Left renal pelvis (tissue), 4 donors: ENCODE measurements at places on chromosomes 5 and 9. TPM values are rescaled to one million over a fixed set of nuclear protein-coding genes. Genes with fewer than 3 reads are reported as not detected.

DNA sequence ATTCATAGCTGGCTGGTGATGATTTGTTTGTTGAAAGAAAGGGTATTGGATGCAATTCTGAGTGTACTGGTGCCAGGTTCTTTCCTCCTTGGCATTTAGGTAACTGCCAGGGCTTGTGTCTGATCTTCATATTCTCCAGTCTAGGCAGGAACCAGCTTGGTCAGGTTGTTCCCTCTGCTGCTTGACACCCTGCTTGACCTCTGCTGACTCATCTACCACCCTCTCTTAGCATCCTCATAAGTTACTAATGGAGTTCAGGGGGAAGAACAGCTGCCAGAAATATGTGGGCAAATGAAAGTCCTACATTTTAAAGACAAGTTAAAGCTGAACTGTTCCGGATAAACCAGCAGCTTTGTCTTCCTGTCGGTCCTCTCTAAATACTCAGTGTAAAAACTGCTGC, 116.1 kb upstream of the TNC start:
- DNase-seq = no peak

DNA sequence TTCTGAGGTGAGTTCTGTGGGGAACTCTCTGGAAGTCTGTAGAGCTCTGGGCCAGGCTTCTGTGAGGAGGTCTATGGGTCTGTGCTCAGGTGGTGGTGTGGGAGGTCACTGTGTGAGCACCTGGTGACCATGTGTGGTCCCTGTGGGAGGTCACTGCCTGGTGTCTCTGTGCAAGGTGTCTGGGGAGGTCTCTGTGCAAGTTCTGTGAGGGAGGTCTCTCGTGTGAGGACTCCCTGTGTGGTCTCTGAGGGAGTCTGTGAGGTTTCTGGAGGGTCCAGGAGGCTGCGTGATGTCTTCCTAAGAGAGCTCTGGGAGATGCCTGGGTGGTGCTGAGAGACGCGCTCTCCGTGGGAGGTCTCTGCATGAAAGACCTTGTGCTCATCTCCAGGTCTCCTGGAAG, 6.0 kb upstream of the SPATA31E1 start:
- no peak for DNase-seq

DNA sequence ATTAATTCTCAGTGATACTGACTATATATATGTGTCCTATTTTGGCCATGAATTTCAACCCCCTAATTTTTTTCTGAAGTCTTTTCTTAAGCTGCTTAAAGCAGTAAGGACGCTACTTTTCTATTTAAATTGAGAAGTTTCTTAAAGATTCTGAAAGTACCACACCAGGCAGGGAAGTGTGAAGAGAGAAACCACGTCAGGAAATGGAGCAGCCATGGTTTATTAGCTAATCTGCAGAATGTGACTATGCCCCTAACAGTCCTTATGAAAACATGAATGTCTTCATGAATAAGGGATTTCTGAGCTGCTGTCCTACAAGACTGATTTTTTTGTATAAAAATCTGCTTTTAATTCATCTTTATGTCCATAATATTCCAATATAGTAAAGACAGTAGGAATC, 1724.3 kb upstream of the C9orf72 start:
- DNase-seq = no peak

GRCh38 chr5:10543585-10544040, 20.3 kb upstream of the ANKRD33B start:
- DNase-seq = no peak

Gene BAAT
- 0.35 TPM for polyA plus RNA-seq

Gene TMEM215
- 4.4 TPM for polyA plus RNA-seq

Gene IRF1
- 17.6 TPM for polyA plus RNA-seq

Gene CBY3
- polyA plus RNA-seq = 0.29 TPM

DNA sequence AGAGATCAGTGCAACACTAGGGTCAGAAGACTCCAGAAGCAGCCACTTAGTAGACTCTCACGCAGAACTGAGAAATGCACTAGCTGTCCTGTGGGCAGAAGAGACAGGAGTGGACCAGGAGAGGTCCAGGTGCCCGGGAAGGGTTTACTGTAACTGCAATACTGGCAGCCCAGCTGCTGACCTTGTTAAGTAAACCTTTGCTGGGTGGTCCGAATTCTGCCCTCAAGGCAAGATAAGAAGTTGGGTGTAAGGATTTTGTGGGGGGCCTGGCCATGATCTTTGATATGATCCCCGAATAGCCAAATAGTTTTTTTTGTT, 91.3 kb downstream of the PDE6A start:
- no peak for DNase-seq

DNA sequence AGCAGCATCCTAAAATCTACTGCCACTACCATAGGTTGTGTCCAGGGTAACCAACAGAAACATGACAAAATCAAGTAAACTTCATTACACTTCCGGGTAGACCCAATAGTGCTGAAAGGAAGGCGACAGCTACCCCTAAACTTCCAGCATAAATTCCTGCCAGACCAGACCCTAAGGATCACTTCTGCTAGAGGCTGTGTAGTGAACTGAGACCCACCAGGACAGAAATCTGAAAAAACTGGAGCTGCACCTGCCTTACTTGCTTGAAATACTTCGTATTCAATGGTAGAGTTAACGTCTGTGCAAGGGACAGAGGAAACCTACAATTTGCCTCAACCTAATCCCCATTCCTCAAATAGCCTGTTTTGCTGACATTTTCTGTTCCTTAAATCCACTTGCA, 1.0 kb upstream of the SECISBP2 start:
- DNase-seq = no peak
